Pulmonary artery endothelial cell (primary cell): ENCODE measurements at places on chromosomes 11 and 22. TPM values are rescaled to one million over a fixed set of nuclear protein-coding genes. Genes with fewer than 3 reads are reported as not detected.

Gene DBX1
- not detected in 2 replicates for total RNA-seq

Gene C11orf98
- total RNA-seq: 40.5 and 49.2 TPM in 2 replicates

Gene KRTAP5-8
- total RNA-seq: not detected in 2 replicates

GRCh38 chr22:42872821-42873220 is 15.7 kb upstream of the ARFGAP3 start:
- DNase-seq: no peak

GRCh38 chr22:47795477-47796127 is 1033.2 kb downstream of the TBC1D22A start:
- no peak for DNase-seq

DNA sequence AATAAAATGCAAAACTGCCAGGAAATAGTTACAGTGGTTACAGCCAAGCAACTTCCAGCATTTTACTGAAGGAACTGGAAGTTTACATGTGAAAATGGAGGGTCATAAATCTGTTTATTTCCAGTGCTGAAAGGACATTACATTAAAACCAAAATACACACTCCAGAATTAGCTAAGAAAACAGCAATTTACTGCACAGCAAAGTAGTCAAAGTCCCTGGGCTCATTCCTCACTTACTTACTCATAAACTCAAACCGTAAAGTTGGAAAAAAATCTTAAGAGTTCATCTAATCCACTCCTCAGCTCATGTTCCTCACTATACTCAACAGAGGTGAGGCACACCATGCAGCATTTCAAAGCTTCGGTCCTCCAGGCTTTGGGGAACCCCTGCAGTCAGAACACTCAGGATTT is 17.4 kb downstream of the CTSC start:
- DNase-seq: no peak
